ENCODE measurements at places on chromosomes 1 and 21.

- no peak for DNase-seq
Observed at GRCh38 chr1:53074313-53075154, 12.5 kb downstream of the PODN start.

DNA sequence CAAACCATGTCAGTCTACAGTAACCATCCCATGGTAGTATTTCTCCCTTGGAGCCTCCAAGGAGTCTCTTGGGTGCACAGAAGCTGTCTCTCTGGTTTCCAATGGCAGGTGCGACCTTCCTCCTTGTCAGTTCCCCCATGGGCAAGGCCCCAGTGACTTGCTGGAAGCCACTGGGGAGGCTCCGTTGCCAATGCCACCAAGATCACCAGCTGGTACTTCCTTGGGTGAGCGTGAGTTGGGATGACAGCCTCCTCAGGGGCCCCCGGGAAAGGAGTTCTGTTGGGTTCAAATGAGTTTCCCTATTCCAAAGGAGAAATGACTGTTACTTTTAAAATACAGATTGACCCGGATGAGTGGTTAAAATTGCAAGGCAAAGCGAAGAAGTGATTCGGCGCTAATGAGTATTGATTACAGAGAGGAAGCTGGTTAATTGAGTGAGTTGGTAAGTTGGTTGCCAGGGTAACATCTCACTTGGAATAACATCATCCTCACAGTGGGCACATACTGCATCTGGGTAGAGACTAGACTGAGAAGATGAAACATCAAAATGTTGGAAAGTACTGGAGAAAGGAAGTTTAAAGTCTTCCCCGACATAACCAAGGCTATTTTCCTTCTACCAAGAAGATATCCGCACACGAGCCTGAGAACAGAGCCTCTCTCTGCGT is 53.0 kb upstream of the LAPTM5 start:
- no peak for DNase-seq

DNA sequence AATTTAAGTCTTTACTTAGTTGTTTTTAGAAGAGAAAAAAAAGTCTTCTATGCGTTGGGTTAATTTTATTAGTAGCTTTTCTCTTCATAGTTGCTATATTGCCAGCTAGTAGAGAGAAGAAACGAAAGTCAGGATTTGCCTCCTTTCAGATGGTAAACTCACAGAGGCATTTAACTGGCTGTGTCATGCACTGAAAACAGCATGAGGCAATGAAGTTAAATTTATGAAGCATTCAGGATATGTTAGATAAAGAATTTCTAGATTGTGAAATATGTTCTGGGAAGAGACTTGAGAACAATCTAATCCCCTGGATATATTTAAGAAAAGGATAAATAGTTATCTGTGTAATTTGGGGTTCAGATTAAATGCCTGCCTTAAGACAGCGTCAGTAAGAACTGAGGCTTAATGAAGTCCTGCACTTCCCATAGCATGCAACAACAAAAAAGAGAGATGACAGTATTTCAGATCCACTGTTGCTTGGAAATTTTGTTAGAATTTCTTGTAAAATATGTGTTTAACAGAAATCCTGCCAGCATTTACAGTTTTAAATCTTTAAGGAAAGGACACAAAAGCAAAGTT is 1.7 kb downstream of the ANGPTL1 start:
- no peak for DNase-seq

- peak; percentile 12 for DNase-seq
Observed at GRCh38 chr1:2148691-2149090, 45.9 kb downstream of the FAAP20 start.

DNA sequence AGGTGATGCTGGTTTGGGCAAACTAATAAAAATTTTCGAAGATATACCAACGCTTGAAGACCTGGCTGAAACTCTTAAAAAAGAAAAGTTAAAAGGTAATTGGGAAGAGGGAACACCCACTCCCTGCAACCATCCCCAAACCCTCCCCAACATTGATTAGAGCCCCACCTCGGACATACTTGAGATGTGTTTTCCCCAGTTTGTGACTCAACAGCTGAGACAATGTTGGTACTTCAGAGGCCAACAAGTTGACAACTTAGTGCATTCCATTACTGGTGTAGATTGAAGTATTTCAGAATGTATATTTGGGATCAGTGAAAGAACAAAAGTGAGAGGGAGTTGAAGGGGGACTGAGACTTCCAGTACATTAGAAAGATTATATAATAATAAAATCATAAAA is 5.1 kb downstream of the IFI16 start:
- no peak for DNase-seq

DNA sequence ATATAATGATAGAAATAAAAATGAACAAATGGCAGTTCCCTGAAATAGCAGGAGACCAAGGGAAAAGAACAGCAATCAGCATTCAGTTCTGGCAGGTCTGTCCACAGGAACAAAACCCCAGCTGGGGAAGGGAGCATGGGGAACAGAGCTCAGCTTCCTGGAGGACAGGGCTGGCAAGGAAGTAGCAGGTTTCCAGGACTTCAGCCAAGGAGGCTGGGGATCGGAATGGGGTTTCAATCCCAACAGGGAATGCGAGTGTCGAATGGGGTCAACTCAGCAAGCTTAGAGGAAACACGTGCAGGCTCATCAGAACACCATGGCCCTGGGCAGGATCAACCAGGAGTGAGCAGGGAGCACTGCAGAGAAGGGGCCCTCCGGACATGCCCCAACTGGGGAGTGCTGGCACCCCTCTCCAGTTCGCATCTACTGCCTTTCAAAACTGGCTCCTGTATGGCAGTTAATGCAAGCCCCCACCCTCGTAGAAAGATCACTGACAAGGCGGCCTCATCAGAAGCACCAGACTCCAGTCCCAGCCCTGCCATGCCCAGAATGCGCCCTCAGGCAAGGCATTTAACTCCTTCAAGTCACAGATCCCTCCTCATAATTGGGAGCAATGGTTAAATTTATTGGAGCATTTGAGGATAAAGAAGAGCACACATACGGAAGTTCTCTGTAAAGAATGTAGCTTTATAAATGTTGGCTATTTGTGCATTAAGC is 72.4 kb downstream of the SEC16B start:
- DNase-seq, result no peak

GRCh38 chr1:82091729-82092128 is 291.0 kb downstream of the ADGRL2 start:
- no peak for DNase-seq

Data from hematopoietic multipotent progenitor cell treated with erythropoietin and hydrocortisone succinate and interleukin-3 and kit ligand, for 8 days (in vitro differentiated cells).